BJ (cell line): ENCODE measurements at places on chromosomes 12 and 14.

DNA sequence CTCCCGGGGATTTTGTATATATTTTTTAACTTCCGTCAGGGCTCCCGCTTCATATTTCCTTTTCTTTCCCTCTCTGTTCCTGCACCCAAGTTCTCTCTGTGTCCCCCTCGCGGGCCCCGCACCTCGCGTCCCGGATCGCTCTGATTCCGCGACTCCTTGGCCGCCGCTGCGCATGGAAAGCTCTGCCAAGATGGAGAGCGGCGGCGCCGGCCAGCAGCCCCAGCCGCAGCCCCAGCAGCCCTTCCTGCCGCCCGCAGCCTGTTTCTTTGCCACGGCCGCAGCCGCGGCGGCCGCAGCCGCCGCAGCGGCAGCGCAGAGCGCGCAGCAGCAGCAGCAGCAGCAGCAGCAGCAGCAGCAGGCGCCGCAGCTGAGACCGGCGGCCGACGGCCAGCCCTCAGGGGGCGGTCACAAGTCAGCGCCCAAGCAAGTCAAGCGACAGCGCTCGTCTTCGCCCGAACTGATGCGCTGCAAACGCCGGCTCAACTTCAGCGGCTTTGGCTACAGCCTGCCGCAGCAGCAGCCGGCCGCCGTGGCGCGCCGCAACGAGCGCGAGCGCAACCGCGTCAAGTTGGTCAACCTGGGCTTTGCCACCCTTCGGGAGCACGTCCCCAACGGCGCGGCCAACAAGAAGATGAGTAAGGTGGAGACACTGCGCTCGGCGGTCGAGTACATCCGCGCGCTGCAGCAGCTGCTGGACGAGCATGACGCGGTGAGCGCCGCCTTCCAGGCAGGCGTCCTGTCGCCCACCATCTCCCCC is 777 bp downstream of the ASCL1 start:
- no peak for DNase-seq

GRCh38 chr12:115638733-115639647 is 638.5 kb downstream of the MED13L start:
- DNase-seq: no peak

- no peak for DNase-seq
Measured at GRCh38 chr14:99773521-99774497, 19.4 kb upstream of the EML1 start.

GRCh38 chr14:54610051-54610977 is 43.4 kb downstream of the SAMD4A start:
- no peak for DNase-seq

DNA sequence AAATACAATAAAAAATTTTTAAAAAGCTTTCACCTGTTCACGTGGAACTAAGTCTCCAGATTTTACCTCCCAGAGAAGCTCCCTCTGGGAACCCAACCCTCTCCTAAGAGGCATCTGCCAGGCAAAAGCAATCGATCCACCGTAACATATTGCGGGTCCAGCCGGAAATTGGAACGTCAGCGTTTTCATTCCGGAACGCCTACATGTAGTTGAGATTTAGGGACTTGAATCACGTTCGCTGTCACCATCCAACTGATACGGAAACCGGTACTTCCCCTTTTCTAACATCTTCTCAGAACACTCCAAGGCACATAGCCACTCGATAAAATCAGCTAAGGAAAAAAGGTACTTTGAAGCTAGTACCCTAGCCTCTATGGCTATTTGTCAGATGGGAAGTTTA is 70.3 kb downstream of the COX16 start:
- DNase-seq: no peak

DNA sequence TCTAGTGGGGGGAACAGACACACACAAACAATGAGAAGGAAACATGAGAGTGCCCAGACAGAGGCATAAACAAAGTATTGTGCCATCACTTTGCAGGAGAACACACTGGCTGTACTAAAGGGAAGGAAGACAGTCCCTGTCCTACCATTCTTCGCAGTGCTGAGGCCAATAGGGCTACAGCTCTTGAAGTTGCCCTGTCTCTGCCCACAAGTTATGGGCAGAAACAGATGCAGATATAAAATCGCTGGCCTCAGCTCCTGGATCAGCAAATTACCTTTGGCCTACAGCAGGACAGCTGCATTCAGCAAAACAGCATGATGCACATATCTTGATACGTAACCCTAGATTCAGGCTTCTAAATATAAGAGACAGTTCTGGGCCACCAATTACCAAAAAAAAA is 23.0 kb upstream of the PRKAB1 start:
- DNase-seq: no peak

GRCh38 chr12:113710216-113710615 is 238.5 kb upstream of the LHX5 start:
- no peak for DNase-seq

DNA sequence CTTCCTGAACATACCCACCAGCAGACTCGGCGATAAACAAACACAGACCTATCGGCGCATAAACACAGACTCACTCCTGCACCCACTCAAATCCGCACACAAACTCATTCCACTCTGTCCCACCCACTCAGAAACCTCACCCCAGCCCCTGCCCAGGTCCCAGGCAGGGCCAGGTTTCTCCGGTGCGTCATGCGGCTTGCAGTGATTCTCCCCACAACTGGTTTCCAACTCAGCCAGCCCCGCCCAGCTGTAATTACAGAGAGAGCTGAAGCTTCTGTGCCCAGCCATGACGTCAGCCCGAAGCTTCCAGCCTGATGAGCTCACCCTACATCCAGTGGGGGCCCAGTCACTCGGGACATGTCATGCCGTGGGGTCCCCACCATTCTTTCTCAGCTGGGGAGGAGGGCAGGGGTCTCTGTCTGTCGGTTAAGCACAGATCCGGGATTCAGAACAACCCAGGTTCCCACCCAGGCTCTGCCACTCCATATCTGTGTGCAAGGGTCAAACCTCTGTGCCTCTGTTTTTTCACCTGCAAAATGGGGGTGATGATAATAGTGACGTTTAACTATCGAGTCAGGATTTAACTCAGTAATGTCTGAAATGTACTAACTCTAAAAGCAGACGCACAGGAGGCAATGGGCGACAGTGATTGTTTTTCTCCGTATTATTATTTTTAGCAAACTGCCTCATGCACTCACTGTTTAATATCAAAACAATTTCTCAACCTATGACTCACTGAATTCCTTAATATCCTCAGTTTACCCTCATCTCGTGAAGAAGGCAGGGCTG is 2.3 kb upstream of the HSPB8 start:
- DNase-seq: peak; percentile 61

- no peak for DNase-seq
Measured at GRCh38 chr12:112803620-112804282, 12.2 kb downstream of the RPH3A start.

GRCh38 chr14:72366619-72367018 is 434.4 kb downstream of the RGS6 start:
- DNase-seq: no peak

GRCh38 chr12:11540615-11541310 is 108.7 kb upstream of the ETV6 start:
- DNase-seq: no peak

GRCh38 chr12:64080319-64081007 is 141.6 kb downstream of the KICS2 start:
- no peak for DNase-seq

GRCh38 chr14:75127903-75128595 is 1.2 kb upstream of the NEK9 start:
- DNase-seq: no peak

DNA sequence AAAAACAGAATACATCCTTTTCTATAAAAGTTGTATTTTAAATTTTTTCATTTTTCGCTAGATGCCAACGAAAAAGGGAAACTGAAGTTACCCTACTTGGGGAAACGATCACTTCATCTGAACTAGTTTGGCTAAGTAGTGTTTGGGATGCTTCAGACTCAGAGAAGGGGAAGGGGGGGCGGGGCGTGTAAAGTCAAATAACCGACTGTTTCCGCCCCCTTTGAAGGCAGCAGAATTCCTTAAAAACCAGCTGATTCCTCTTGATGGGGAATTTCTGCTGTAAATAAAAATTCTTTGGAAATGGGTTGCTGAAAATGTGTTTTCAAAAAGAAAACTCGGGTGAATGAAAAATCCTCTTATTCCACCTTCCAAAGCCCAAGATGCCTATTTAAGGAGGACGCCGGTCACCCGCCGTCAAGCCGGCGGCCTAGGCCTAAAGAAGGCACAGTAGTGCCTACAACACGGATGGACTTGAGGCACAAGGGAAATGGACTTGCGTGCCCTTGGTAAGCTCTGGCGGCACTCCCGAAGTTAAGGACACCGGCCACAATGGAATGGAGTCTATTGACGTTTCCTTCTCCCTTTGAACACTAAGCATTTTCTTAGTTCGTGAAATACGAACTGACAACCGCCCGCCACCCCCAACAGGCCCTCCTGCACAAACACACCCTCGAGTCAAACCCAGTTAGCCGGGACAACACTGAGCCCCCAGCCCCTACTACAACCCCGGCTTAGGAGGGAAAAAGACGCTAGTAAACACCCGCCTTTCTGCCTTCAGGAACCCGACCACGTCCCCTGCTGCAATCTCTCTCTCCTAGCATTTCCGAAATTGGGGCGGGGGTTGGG is 1.9 kb downstream of the ATXN2 start:
- DNase-seq: no peak

DNA sequence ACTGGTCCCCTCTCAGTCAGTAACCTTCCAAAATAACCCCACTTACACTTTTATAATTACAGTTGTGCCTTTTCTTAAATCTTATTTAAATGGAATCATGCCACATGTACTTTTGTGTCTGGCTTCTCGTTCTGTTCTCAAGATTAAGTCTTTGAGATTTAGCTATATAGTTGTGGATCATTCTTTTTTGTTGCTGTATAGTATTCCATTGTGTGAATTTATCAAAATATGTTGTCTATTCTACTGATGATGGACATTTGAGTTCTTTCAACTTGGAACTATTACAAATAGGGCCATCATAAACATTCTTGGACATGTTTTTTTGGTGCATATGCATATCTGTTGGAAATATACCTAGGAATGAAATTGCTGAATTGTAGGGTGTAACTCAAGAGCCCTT is 9.0 kb downstream of the OAS3 start:
- DNase-seq: no peak

DNA sequence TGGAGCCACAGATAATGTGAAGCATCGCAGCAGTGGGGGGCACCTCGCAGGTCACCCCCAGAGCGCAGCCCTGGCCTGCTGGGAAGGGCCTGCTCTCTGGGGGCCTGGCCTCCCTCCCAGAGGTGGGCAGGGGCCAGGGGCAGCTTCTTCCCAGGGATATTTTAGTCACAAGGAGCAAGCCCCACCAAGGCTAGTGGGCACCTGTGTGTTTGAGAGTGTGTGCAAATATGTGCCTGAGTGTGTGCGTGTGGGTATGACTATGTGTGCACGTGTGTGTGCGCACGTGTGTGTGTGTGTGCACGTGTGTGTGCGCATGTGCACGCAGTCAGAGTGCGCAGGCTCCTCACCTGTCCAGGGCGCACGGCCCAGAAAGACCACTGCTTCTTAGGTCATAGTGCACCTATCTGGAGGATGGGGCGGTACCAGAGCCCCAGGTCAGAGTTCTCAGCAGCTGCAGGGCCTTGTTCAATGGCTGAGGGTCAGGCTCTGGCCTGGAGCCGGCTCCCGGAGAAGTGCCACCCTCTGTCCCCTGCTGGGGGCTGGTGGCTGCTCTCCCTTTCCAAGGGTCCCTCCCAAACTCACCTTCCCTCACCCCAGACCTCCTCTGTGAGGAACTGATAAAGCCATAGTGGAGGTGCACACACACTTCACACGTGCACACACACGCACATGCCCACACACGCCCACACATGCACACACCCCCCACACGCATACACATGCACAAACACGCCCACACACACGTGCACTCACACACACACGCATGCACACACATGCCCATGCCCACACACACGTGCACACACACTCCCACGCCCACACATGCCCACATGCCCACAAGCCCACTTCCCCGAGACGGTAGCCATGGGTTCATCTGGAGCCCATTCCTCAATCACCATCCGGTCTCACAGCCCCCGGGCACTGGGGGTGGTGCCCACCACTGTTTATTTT is 128.5 kb downstream of the KIF26A start:
- no peak for DNase-seq

DNA sequence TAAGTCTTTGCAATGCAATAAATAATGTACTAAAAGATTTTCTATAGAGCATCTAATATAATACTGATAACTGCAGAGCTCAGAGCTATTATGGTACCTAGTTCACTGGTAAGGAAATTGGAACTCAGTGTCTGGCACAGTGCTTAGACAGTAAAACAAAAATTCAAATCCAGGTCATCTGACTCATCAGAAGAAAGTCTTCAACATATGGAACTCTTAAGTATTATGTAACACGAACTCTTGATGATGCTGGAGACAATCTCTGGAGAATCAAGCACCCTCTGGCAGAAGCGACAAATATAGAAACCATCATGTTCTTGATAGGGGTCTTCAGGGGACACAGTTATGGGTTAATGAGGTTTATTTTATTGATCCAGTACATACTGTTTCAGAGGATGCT is 37.3 kb upstream of the TRHDE start:
- no peak for DNase-seq

GRCh38 chr12:42524716-42525115 is 64.8 kb downstream of the PRICKLE1 start:
- DNase-seq: no peak

- DNase-seq: no peak
Measured at GRCh38 chr14:74302152-74302628, 544 bp downstream of the ABCD4 start.

DNA sequence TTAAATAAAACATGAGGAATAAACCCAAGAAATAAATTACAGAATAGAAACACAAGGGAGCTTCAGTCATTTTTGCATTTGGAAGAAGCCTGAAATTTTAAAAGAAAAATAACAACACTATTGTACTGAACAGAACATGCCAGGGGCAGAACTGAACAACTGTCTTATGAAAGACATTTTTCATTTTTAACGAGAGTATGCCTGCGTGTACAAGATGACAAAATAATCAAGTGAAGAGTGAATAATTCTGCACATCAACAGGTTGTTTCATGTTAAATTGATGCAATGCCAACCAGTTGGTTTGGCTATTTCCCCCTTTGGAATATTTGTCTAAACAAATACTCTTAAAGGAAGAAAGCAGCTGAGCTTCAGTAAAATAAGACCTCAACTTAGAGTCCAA is 103.3 kb upstream of the BTG1 start:
- no peak for DNase-seq

- DNase-seq: no peak
Measured at GRCh38 chr14:59918824-59919569, 947 bp upstream of the LRRC9 start.

DNA sequence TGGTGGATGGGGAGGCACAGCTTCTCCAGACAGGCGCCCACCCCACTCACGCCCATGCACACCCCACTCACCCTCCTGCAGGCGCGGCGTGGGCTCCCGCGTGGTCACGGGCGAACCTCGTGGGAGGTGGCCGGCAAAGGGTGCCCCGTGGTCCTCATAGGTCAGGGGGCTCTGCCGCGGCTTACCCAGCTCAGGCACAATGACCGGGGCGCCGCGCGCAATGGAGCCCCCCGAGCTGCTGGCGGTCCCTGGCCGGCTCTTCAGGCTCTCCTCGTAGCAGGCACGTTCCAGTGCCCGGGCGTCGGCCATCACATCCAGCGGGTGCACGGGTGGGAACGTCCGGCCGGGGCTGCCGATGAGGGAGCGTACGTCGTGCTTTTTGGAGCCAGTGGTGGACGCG is 49.6 kb downstream of the RFLNA start:
- no peak for DNase-seq

- DNase-seq: no peak
Measured at GRCh38 chr12:110073049-110073831, 24.9 kb upstream of the C12orf76 start.

- no peak for DNase-seq
Measured at GRCh38 chr14:70631948-70632347, 9.8 kb upstream of the TTC9 start.
